ENCODE measurements at places on chromosomes 11 and 22.

DNA sequence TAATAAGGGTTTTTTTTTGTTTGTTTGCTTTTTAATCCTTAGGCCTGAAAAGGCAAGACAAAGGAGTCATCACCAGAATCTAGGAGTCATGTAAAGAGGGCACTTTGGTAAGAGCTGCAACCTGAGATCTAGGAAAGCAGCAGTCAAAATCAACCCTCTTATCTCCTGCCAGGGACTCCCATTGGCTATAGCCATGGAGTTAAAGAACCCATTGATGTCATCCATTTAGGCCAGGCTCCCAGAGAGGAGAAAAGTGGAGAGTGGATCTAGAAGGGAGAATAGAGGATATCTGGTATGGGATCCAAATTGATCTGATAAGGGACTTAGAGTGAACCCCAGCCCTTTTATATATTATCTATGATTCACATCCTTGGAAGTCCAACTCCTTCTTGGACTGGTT, 35.9 kb downstream of the ZNF215 start:
- DNase-seq = no peak

GRCh38 chr11:102518296-102519094, 12.1 kb downstream of the MMP7 start:
- DNase-seq = no peak

GRCh38 chr11:33724644-33725035, 11.6 kb downstream of the CD59 start:
- DNase-seq = no peak

GRCh38 chr11:22521226-22521625, 104.4 kb downstream of the FANCF start:
- DNase-seq = no peak

GRCh38 chr22:23065495-23066122, 4.7 kb upstream of the GNAZ start:
- DNase-seq = no peak

DNA sequence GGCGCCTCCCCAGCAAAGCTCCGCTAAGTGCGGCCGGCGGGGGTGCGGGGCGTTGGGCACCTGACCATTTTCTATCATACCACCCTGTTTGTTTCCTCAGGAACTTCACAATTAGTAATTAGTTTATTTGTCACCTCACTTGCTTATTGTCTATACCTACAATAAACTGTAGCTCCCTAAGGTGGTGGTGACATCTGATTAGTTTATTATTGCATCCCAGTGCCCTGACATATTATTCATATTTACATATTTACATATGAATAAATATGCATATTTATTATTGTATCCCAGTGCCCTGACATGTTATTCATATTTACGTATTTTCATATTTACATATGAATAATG, 24.7 kb upstream of the SORL1 start:
- DNase-seq = no peak

DNA sequence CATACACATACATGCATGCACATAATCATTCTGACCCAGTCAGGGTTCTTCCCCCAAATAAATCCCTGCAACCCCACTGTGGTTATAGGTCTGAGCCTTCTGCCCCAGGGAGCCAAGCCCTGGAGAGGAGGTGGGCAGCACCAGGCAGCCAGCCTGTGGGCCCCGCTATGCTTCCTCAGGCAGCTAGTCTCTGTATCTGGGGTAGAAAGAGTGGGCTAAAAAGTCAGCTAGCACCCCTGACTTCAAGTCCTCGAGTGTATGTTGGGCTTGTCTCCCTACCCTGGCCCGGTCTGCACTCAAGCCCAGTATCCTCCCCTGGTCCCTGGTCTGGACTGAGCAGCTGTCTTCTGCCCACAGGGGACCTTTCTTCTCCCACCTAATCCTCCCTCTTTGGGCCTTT, 28.0 kb downstream of the KCNQ1OT1 start:
- DNase-seq = no peak

GRCh38 chr11:62150887-62151736, 27.3 kb downstream of the INCENP start:
- no peak for DNase-seq

DNA sequence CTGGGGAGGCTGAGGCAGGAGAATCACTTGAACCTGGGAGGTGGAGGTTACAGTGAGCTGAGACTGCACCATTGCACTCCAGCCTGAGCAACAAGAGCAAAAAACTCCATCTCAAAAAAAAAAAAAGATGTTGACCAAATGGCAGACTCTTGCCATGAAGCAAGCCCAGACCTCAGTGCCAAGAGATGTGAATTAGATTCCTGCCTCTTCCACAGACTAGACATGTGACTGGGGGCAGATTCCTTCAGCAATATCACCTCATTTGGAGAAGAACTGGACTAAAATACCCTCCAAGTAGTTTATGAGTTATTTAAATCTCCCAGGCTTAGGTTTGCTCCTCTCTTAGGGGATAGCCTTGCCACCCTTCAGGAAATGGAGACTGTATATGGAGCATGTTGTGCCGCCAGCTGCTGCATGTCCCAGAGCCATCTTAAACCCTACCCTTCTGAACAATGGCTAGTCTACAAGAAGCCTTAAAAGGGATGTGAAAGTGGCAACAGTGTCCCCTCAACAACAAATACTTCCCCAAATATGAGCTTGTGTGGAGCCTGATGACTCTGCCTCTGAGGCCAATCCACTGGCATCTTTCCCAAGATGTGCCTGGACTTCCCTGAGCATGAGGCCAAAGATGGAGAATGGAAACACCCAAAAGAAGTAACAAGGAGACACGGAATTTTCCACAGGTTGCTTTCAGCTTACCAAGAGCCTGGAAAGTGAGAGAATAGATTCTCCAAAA, 763 bp upstream of the MS4A7 start:
- DNase-seq = no peak

DNA sequence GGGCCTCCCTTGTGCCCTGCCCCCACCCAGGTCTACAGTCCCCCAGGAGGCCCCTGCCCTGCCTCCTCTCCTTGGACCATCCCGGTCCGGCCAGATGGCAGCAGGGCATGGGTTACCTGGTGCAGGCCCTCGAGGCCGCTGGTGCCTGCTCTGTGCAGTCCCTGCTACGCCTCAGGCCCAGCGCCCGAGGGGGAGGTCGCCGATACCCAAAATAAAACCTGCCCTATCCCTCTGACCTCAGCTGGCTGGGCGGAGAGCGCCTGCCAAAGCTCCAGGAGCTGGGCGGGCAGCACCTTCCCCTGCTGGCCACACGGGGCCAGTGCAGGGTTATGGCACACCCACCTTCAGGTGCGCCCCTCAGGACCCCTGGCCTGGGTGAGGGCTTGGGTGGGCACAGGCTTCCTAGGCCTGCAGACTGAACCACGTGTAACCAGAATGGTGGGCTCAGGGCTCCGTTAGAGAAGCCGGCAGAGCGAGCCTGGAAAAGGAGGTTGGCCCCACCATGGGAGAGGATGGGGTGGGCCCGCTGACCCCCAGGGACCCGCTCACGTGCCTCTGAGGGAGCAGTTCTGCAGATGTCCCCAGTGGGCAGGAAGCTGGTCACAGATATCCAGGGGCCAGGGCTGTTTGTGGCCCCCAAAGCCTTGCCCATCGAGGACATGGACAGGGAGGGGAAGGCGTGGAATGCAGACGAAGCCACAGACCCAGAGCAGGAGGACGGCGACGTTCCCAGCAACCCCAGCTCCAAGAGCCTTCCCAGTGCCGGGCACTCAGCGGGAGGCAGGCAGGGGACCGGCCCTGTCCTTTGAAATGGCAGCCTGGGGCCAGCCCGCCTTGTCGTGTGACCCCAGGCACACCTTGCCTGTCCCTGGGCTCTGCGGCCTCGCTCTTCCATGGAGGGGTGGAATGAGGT, 1.7 kb upstream of the TNNT3 start:
- no peak for DNase-seq

GRCh38 chr11:44579302-44579761, 13.9 kb downstream of the CD82 start:
- no peak for DNase-seq

DNA sequence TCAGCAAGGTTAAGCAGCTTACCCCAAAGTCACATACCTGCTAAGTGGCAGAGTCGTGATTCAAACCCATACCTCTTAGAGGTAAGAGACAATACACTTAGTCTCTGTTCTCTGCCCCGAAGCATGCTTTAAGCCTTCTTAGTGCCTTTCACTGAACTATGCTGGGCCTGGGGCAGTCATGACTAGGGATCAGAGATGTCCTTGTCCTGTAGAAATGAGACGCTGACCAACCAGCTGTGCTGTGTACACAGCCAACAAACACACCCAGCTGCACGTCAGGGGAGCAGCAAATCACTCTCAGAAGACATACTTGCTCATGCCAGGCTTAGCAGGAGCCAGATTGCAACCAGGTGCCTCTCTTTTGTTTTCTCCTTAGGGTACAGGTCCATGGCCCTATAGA, 255.7 kb downstream of the BUD13 start:
- no peak for DNase-seq

- DNase-seq = no peak
Observed at GRCh38 chr22:27791159-27791858, 10.2 kb downstream of the MN1 start.

DNA sequence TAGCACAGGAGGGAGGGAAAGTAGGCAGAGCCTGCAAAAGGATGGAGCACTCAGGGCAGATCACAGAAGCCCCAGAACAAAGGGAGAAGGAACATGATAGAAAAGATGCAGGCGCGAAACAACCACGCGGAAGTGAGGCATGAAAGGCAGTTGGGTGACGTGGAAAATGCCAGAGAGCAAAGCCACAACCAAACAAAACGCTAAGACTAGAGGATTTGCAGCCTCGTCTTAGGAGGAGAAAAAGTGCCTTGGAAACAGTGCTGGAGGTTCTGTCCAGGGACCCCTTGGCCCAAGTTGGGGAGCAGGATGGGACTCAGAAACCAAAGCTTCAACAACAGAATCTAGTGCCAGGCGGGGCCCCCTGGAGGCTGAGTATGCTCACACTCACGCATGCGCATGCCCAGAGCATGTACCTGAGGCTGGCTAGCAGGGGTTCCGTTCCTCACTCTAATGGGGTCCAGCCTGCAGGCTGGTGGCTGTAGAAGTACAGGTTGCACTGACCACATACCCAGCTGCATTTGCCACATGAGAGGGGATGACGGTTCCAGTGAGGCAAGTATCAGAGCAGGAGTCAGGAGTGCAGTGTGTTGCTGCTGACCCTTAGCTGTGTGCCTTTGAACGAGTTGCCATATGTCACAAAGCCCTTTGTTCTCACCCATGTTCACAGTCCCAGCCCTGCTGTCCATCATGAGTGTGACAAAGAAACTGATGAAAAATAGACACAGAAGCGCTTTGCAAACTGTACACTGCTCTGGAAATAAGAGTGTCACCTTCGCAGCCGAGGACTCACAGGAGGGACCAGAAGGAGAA, 568.6 kb upstream of the CADM1 start:
- DNase-seq = no peak

GRCh38 chr11:64122411-64123410, 43.2 kb downstream of the MACROD1 start:
- no peak for DNase-seq

DNA sequence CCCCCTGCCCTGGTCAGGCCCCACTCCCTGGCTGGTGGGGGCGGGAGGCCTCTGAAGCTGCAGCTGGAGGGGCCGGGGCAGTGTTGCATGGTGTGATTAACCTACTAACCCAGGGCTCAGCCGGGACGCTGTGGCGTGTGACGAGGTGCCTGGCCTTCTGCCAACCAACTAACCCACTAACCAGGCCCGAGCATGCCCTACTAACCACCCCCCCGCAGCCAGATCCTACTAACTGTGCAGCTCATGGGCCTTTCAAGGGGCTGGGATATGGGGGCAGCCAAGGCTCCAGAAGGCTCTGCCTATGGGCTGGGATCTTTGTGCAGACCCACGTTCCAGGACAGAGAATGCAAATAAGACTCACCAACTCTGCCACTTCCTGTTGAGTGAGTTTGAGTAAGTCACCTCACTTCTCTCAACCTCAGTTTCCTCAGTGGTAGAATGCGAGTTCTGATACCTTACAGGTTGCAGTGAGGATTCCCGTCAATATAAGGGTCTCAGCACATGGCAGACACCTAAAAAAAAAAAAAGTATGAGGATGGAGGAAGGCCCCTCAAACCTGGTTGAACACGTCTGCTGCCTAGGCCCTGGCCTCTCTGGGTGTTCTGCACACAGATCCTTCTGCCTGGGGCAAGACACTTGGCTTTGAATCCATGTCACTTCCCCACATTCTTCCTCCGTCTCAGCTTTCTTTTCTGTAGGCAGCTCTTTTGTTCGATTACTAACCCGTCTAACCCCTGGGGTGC, 14.1 kb downstream of the MIAT start:
- peak; percentile 58 for DNase-seq

GRCh38 chr11:57491371-57492061, 24.0 kb downstream of the SLC43A1 start:
- DNase-seq = peak; percentile 34

GRCh38 chr22:44479662-44480061, 18.4 kb downstream of the RTL6 start:
- DNase-seq = no peak

DNA sequence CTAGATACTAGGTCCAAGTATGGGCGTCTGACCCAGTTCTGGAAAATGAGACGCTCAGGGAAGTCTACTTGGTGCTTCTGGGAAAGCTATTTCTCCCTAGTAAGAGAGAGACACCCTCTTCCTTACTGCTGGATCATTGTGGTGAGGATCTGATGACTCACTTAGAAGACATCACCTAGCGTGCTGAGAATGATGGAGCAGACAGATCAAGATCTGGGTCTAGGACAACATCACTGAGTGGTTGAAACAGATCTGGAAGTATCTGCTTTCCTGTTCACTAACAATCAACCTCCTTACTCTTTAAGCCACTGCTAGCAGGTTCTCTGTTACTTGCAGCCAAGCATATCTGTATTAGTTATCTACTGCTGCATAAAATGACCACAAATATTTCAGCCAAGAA, 38.3 kb upstream of the HMGXB4 start:
- DNase-seq = no peak

DNA sequence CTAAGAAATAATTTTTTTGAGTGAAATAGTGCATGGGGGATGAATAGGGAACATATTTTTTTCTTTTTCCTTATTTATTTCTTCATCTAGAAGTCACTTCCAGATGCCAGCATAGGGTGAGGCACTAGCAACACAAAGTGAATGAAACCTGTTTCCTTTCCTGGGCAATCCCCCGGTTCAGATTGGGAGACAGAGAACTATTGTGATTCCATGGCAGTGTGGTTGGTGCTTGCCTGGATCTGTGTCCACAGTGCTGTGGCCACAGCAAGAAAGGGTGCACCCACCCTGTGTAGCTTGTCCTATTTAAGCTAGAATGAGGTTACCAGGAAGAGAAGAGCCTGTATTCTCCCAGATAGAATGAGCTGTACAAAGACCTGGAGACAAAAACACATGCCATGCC, 57.6 kb downstream of the SLC5A1 start:
- no peak for DNase-seq

DNA sequence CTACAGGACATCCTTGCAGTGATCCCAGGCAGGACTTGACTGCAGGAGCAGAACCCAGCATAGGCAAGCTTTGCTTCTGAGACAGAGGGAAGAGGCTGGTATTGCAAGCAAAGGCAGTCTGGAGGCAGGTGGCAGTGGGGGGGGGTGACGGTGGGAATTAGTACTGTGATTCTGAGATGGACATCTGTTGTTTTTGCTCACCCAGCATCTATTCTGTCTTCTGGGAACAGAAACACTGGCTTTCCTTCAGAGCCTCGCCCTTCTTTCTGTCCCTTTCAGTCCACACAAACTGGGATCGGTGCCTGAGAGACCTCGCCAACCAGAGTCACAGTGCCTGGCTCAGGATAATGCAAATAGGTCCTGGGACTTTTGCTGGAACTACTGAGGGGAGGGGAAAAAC, 31.2 kb upstream of the RASL10A start:
- no peak for DNase-seq

- DNase-seq = no peak
Observed at GRCh38 chr11:108797578-108798100, 132.8 kb downstream of the DDX10 start.

- DNase-seq = no peak
Observed at GRCh38 chr11:34313099-34313517, 44.7 kb downstream of the ABTB2 start.

- DNase-seq = no peak
Observed at GRCh38 chr11:48078689-48079088, 98.3 kb downstream of the PTPRJ start.

All from stimulated activated naive CD4-positive, alpha-beta T cell treated with Interleukin-2 at 50 U/mL for 16 hours (primary cell).